Lower leg skin (tissue), 4 donors: ENCODE measurements at places on chromosomes 5 and 9. TPM values are rescaled to one million over a fixed set of nuclear protein-coding genes. Genes with fewer than 3 reads are reported as not detected.

The CCDC171 gene
- total RNA-seq, result 4.2 TPM

The FBXL7 gene
- 4.6 TPM for total RNA-seq

The OR1J2 gene
- not detected for total RNA-seq

The MARCHF11 gene
- not detected for total RNA-seq

The RXFP3 gene
- total RNA-seq, result not detected

The PDE6A gene
- total RNA-seq, result 0.04 TPM

The IL9 gene
- total RNA-seq, result not detected

The CBY3 gene
- not detected for total RNA-seq

The FOXD4 gene
- not detected for total RNA-seq

The DEPDC1B gene
- 0.49 TPM for total RNA-seq

The PCDHGA6 gene
- 3.7 TPM for total RNA-seq

The SLCO6A1 gene
- total RNA-seq, result not detected

The TSSK1B gene
- 0.11 TPM for total RNA-seq

The CCDC192 gene
- not detected for total RNA-seq

The GCNT4 gene
- total RNA-seq, result 2.8 TPM

The ALDH1A1 gene
- 8.8 TPM for total RNA-seq

The NRG2 gene
- total RNA-seq, result 6.2 TPM

The NPR3 gene
- total RNA-seq, result 18.8 TPM

The PCDHA9 gene
- total RNA-seq, result not detected

The INSL4 gene
- total RNA-seq, result not detected

The STKLD1 gene
- total RNA-seq, result not detected

The IFNB1 gene
- not detected for total RNA-seq

The CARTPT gene
- total RNA-seq, result not detected

The SEC24A gene
- total RNA-seq, result 11.1 TPM

The PLPP7 gene
- not detected for total RNA-seq

The CD74 gene
- total RNA-seq, result 762 TPM

The IL17B gene
- not detected for total RNA-seq

The HTR1A gene
- total RNA-seq, result not detected

The SLC6A18 gene
- total RNA-seq, result not detected

The PTGES gene
- 28.7 TPM for total RNA-seq

The PAEP gene
- total RNA-seq, result 0.71 TPM

The SIT1 gene
- not detected for total RNA-seq

The ALDH1B1 gene
- total RNA-seq, result 6.8 TPM

The BTNL8 gene
- not detected for total RNA-seq

The FRMD3 gene
- 4.9 TPM for total RNA-seq

The LMX1B gene
- total RNA-seq, result 6.9 TPM

The GPR21 gene
- total RNA-seq, result not detected

The PAM gene
- 78.9 TPM for total RNA-seq

The LCN1 gene
- total RNA-seq, result not detected

The SPAAR gene
- total RNA-seq, result 0.66 TPM

The PCA3 gene
- total RNA-seq, result not detected

The TXN gene
- total RNA-seq, result 128 TPM

The EQTN gene
- total RNA-seq, result 0.42 TPM

The NIM1K gene
- total RNA-seq, result 0.44 TPM

The SPACA9 gene
- total RNA-seq, result 14.3 TPM

The ACSL6 gene
- not detected for total RNA-seq
